ENCODE measurements at places on chromosomes 13 and 19. TPM values are rescaled to one million over a fixed set of nuclear protein-coding genes. Genes with fewer than 3 reads are reported as not detected.

DNA sequence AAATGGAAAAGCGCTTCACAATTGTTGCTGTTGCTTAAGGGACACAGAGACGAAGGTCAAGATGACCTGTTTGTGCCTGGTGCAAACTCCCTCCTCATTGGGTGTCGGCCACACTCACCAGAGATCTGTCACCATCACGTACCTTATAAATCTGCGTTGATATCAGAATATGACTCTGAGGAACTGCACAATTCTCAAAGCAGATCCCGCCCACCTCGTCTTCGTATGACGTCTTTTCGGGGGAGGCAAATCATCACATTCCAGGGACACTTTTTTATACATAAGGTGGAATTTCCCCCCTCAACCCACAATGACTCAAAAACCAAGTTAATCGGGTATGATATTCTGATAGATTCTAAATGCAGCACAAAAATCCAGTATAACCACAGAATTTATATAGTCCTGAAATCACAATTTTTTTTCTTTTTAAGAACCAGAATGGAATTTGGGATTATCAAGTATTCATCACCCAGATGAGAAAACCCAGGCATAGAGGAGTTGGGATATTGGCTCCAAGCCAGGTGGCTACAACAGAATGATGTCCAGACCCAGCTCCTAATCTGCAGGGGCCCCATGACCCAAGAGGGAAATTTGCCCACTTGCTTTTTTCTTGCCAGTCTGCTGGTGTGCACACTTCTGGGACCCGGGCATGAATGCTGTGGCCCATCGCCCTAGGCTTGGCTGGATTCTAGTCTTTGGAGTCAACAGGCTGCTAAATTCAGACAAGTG lies 50.6 kb upstream of the MTIF3 start:
- no peaks in the 10 kb centered on the region for H3K4me1 ChIP-seq
- no peak for DNase-seq
- no peaks in the 10 kb centered on the region for H3K36me3 ChIP-seq
- H3K4me3 ChIP-seq: no peak overlapping the region
- no peak overlapping the region for H3K27ac ChIP-seq

GRCh38 chr13:76863022-76863421 lies 23.2 kb downstream of the KCTD12 start:
- no peaks in the 10 kb centered on the region for H3K4me1 ChIP-seq
- no peak overlapping the region for H3K27ac ChIP-seq
- H3K27me3 ChIP-seq: no peaks in the 10 kb centered on the region
- DNase-seq: no peak

- H3K27ac ChIP-seq: no peak overlapping the region
- H3K36me3 ChIP-seq: no peaks in the 10 kb centered on the region
- no peak for DNase-seq
- no peaks in the 10 kb centered on the region for H3K27me3 ChIP-seq
Measured at GRCh38 chr13:105804561-105805190, 730.8 kb downstream of the EFNB2 start.

Gene PRR22
- 1.0 TPM for total RNA-seq

Gene CGB2
- not detected for total RNA-seq

Gene NUDT19
- total RNA-seq: 6.6 TPM
